NCI-H1105 treated with DMSO at 0.1 percent for 48 hours (cell line): ENCODE measurements at places on chromosomes 5 and 9.
A peak's percentile ranks its signal among the peaks of the same experiment; 100 is the strongest.

DNA sequence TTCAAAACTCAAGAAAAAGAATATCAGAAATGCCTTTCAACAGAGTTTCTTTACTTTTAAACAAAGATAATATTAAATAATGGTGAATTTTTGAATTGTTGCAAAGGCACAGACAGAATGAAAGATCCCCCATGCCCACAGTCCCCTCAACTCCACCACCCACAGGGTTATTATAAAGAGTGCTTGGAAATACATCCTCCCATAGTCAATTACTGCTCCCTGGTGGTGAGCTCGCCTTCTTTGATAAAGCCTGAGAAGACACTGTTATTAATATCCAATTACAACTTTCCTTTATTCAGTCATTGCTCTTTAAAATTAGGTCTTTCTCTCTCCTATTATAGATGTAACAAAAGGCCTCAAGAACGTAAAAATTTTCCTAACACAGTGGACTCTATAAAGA lies 490.2 kb upstream of the RORB start:
- DNase-seq: no peak

DNA sequence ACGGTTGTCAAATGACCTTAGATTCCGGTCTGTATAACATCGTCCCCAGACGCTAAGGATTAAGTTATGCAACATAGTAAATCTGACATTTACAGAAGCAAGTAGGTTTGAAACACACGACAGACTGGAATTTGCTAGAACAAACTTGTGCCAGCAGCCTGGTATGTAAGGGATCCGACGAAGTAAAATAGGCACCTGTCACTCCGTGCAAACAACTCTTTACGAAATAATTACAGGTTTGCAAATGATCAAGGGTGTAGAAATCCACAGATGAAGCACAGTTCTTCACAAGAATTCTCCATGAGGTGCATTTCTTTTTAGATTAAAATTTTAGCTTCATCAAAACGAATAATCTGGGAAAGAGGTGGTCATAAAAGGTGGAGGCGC lies 508 bp downstream of the MOCS2 start:
- DNase-seq: peak; percentile 35

GRCh38 chr9:32957358-32957757 lies 44.1 kb downstream of the APTX start:
- DNase-seq: no peak

DNA sequence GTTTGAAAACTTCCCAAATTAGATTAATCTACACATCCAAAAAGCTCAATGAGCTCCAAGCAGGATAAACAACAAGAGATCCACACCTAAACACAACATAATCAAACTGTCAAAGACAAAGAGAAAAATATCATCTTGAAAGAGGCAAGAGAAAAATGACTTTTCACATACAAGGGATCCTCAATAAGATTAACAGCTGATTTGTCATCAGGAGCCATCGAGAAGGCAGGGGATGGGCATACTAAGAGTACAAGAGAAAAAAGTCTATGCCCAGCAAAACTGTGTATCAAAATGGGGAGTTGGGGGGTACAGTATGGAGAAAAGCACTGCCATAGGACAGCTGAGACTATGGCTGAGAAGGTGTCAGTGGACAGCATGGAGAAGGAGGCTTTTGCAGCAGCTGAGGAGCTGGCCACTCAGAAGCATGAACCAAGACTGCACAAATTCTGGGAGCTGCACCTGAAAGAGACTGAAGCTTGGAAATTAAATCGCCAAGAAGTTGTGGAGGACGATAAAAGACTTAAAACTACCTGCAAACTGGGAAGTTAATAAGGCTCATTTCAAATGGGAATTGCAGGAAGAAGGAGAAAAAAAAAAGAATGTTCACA lies 20.9 kb downstream of the DNAJB5 start:
- no peak for DNase-seq

- DNase-seq: no peak
Observed at GRCh38 chr9:127112056-127112455, 10.4 kb downstream of the ANGPTL2 start.

DNA sequence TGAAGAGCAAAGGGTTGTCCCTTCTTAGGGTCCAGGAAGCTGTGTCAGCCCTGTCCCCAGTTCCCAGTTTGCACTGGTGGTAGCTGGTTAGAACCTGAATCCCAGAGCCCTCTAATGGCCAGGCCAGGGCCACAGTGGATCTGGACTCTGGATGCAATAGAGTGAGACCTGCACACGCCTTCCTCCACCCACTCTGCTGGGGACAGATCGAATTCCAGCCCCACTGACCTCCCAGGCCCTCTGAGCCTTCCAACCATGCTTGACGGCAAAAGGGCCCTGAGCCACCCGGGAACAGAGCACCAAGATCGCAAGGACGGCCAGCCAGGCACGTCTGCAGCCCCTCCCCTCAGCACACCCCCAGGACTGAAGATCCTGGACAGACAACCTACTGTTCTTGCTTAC lies 23.7 kb downstream of the NAIF1 start:
- DNase-seq: no peak

DNA sequence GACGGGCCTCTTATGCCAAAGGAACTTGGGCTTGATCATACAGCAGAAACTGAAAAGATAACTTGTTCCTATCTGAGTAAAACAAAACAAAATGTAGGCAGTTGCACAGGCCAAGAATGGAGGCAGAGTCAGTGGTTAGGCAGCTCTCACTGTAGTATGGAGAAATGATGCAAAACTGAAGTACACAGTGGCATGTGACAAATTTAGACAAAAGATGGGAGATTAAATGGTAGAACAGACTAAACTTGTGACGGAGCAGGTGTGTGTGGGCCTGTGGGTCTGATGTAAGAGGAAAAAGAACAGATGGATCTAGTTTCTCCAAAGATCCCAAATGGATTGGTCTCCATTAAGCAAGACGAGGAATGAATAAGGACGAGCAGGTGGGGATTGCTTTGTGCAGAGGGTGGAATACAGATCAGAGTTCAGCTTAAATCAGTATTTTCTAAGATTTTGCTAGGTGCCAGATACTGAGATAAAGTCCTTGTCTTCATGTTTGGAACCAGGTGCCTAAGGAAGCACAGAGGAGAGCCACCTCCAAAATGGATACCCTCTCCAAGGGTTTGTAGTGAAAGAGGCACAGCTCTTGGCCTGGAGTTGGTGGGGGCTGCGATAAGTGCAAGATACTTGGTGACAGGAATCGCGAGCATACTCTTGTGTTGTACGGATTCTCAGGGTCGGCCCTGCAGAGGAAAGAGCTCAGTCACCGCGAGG lies 722 bp upstream of the DCP2 start:
- no peak for DNase-seq

- no peak for DNase-seq
Observed at GRCh38 chr5:74169701-74170100, 470.8 kb downstream of the ENC1 start.

- no peak for DNase-seq
Observed at GRCh38 chr9:137544176-137544760, 5.9 kb downstream of the PNPLA7 start.

- no peak for DNase-seq
Observed at GRCh38 chr5:106843812-106844416, 826.8 kb downstream of the EFNA5 start.

GRCh38 chr5:8865266-8865665 lies 680.6 kb downstream of the SEMA5A start:
- DNase-seq: no peak

DNA sequence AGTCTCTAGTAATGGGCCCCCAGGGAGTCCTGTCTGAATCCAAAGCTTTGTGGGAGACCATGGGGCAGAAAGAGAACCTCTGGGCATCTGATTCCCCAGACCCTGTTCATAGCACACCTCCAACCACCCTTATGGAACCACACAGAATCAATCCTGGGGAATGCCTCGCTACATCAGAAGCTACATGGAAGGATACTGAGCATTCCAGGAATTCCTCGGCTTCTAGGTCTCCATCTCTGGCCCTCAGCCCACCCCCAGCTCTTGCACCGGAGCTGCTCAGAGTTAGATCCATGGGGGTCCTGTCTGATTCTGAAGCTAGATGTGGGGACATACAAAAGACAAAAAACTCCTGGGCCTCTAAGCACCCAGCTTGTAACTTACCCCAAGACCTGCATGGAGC lies 28.4 kb downstream of the VCP start:
- DNase-seq: no peak

GRCh38 chr5:157165668-157166067 lies 396 bp downstream of the GARIN3 start:
- DNase-seq: no peak

DNA sequence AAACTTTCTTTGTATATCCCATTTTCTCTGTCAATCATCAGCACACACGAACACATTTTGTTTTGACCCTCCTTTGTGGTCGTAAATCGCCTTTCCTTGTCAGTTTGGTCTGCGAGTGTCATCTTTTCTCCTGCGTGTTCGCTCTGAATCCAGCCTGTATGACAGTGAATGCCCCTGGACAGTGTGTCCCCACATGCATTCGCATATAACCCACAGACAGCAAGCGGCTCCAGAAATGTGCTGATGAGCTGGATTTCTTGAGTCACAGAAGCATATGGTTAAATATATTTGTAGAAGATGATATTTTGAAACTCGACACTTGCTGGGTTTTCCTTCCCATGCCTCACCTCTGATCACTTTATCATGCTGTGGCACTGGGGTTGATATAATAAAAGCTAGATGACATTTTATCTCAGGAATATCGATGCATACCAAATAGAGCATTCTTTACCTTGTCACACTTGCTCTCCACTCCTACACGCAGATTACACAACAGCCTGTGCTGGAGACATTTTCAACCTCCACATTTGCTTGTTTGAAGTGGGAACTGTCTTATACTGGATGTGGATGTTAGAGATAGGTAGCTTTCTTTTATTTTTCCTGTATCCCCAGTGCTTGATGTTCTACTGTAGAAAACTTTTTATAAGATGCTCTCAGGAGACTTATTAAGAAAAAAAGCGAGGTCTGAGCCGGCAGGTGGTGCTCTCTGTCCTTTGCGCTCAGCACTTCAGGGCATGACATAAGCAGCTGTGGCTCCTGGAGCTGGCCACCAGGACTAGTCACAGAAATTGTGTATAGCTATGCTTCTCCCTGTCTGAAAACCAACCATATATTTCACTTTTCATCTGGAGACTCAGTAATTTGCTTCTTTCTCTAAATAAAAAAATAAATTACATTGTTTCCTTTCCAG lies 215.1 kb downstream of the SH3GL2 start:
- DNase-seq: no peak

- DNase-seq: no peak
Observed at GRCh38 chr5:53733853-53734252, 173.4 kb downstream of the NDUFS4 start.

DNA sequence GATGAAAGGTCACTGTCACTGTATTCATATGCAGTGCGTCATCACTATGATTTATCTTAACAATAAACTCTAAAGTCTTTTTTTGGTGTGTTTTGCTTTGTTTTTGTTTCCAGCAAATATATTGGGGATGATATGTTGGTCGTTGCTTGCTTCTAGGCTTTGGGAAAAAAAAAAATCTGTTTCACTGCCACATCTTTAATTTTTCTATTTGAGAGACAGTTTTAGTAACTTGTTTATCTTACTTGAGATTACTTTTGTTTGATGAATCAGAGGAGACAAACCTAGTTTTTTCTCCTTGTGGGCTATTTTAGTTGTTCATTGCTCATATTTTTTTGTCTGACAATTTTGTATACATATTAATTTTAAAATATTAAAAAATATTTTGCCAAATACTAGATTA lies 19.4 kb downstream of the CWC27 start:
- DNase-seq: no peak

DNA sequence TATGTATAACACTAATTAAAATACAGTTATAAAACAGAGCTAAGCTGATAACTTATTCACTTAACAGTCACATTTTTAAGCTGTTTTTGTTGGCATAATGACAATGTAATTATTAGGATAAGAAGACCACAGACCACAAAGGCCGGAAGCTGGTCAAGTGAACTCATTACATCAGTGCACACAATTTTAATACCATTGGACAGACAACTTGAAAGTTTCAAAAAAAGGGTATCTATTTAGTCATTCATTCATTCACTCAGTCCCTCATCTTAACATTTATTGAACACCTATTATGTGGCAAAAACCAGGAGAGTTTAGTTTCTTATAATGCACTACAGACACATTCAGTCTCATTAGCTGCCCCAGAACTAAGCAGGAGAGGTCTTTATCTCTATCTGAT lies 11.6 kb downstream of the ERP44 start:
- DNase-seq: no peak

DNA sequence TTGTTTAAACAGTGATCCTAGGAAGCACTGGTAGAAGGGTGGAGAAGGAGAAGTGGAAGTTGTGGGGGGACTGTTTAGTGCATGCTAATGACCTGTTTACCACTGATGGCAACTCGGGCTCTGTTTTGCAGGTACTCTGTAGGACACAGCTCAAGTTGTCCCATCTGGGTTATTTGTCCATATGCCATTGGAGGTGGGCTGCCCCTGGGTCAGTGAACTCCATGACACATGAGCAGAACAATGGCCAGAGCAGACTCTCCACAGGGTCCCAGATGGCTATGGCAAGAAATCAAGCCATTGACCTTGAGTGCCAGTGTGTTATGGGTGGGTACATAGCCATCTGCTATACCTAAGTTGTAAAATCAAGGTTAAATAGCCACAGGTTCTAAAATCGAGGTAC lies 175.9 kb downstream of the GAS1 start:
- DNase-seq: no peak

GRCh38 chr5:138241688-138242571 lies 28.8 kb upstream of the CDC23 start:
- no peak for DNase-seq

- DNase-seq: no peak
Observed at GRCh38 chr9:126886034-126886822, 25.8 kb downstream of the ZBTB34 start.

DNA sequence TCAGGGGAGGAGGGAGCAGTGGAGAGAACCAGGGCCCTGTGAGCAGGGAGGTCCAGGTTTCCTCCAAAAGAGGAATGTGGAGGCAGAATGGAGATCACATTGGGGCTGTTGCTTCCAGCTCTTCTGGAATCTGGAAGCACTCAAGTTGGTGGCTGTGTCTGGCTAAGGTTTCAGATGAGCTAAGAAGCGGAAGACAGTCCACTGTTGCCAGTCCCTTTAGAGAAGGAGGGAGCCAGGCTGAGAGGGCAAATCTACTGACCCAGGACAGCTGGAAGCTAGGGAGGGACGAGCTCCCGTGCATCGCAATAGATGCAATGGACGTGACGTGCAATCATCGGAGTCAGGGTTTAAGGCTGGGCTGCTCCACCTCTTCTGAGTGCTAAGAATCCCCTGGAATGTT lies 71.2 kb downstream of the TENT4A start:
- no peak for DNase-seq

DNA sequence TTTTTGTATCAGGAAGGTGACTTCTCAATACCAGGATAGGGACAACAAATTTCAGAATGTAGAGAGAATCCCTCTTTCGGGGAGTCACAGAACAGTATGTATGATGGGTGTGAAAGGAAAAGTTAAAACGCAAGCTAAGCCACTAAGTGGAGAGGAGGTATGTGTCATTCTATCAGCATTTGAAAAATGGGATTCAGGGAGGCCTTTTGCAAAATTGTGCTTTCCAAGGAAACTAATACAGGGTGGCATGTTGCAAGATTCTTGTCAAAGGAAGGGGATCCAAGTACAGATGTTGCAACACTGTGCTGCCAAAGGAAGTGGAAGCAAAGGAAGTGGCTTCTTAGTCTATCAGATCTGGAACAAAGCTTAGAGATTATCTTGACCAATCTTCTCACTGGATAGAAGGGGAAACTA lies 12.6 kb upstream of the TNIP1 start:
- DNase-seq: no peak
